ENCODE measurements at places on chromosomes 2 and 18.
A peak's percentile ranks its signal among the peaks of the same experiment; 100 is the strongest.

DNA sequence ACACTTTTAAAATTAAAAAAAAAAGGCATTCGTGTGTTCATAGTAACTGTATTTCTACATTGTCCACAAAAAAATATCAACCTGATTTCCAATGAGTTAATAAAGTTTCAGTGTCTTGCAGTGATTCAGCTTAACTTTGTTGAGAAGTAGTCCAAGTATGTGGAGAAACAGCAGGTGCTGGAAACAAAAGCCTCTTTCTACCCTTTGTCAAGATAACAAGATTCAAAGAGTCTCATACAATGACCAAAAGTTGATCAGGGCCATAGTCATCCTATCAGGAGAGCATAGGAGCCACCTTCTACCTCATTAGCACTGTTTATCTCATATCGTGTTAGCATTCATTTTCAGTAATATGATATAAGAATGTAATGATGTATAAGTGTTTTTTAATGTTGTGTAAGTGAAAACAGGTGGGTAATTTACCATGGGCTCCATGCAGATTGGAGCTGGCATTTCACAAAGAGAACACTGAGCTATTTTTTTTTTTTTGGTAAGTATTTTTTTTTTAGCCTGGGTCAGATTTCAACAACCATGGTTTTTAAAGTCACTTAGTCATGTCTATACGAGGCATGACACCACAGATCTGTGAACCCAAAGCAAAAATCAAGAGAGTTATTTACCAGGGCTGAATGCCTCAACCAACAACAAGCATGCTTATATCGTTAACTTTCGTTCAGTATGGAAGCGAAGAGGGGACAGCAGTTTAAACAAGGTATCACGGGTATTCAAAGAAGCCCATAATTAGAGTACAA is 165.0 kb upstream of the ZNF521 start:
- DNase-seq = peak; percentile 71

DNA sequence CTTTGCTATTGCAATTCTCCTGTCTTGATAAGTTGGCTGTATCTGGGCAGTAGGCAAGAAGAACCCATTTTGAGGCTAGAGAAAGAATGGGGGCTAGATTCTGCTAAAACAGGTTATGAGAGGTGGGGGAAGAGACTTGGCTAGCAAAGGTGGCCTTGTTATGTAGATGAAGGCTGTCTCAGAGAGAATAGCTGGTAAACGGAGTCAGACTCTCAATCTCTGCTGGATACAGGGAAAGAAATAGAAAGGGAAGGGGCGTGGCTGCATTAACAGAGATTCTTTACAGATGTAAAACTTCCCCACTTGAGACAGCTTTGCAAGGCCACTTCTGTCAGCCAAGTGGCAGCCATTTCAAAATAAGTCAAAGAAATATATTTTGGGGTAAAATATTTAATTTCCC is 38.1 kb upstream of the ARHGAP25 start:
- DNase-seq = no peak

- DNase-seq = no peak
Measured at GRCh38 chr2:240857039-240858008, 11.3 kb upstream of the AGXT start.

DNA sequence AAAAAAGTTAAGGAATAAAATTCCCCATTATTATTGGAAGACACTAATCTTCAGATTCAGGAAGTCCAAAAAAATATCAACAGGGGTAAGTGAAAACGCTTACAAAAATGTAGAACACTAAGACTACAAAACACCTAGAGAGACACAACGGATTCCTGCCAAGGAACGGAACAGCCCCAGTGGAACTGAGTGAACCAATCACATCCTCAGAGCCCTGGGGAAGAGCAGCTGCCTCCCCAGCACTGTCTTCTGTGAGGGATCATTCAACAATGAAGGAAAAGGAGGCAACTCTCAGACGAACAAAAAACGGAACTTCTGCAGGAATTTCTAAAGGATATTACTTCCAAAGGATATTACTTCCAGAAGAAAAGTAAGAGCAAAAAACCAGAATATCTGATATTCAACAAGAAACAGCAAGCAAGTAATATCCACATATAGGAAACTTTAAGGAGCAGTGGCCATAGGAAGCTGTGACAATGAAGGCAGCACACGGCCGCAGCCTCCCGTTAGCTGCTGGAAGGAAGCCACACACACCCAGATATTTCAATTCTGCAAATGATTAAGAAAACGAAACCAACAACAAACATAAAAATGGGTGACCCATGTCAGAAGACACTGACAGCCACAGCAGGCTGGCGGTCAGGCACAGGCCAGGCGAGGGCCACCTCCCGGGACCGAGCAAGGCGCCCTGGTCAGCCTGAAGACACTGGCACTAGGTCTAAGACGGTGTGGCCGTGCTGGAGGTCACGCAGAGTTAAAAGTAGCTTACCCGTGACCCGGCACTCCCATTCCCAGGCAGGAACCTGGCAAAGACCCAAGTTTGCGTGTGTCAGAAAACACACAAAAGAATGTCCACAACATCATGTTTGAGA is 81.8 kb downstream of the HDAC4 start:
- no peak for DNase-seq

DNA sequence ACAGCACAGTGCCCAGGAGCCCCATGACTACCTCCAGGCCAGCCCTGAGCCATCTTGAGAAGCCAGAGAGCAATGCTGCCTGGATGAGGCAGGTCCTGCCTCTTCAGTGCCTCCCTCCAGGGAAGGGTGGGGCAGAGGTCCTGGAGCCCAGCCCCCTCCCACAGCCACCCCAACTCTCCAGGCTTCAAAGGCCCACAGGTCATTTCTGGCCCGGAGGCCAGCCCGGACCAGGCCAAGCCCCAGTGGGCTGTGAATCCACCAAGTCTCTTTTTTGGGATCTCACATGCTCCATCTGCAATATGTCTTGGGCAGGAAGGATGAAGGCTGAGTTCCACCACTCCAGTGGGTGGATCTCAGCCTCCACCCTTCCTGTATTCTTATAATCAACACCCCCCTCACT is 36.7 kb downstream of the SDC1 start:
- DNase-seq = no peak
